NCI-H69 (cell line): ENCODE measurements at places on chromosomes 1 and 21.

- DNase-seq = peak; percentile 25
Measured at GRCh38 chr1:98437540-98437939, 224.0 kb upstream of the SNX7 start.

- peak; percentile 27 for DNase-seq
Measured at GRCh38 chr1:196690582-196690981, 38.7 kb downstream of the CFH start.

GRCh38 chr1:33169290-33170055 lies 12.4 kb downstream of the TRIM62 start:
- DNase-seq = peak; percentile 67

GRCh38 chr1:210237479-210237878 lies 4.9 kb downstream of the SERTAD4 start:
- DNase-seq = no peak

DNA sequence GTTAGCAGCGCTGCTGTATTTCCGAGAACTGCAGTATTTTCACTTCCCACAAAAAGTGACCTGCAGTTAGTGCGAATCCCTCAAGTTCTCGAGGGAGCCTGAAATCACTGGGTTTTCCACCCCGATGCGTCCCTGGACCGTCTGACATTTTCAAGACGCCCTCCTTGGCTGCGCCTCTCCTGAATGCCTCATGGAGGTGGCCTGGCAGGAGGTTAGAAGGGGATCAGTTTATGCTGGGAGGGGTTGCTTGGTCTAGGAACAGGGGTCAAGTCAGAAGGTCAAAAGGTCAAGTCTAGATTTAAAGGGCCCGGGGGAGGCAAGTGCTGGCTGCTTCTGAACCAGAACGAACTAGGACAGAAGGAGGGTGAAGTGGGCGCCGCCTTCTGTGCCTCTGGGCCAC lies 176.8 kb downstream of the PRDM16 start:
- DNase-seq = no peak
